ENCODE measurements at places on chromosomes 3 and 15.

DNA sequence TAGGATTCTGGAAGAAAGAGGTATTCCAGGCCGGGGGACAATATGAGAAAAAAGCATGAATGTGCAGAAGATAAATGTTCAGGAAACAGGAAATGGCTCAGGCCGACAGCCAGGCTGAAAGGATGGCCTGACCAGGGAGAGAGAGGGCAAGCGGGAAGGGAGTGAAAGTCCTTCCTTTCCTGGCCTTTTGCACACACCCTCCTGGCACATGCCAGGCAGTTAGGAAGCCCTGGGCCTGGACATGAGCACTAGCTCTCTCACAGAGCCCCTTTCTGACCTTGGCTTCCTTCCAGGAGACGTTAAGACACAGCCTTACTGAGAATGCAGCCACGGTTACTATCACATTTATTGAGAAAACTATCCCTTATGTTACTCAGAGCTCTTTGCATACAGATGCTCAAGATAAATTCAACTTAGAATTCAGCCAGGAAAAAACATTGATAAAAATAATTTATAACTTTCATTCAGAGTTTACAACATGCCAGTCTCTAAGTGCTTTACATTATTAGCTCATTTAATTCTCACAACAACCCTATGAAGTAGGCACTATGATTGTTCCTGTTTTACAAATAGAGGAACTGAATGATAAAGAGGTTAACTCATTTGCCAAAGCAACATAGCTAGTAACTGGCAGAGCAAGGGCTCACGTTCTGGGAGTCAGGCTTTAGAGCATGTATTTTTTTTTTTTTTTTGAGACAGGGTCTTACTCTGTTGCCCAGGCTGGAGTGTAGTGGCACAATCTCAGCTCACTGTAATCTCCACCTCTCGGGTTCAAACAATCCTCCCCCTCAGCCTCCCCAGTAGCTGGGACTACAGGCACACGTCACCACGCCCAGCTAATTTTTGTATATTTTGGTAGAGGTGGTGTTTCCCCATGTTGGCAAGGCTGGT lies 39.4 kb upstream of the SMAD3 start:
- no peak for ATAC-seq

- ATAC-seq, result no peak
Observed at GRCh38 chr3:167742338-167742737, 6.8 kb downstream of the SERPINI1 start.

DNA sequence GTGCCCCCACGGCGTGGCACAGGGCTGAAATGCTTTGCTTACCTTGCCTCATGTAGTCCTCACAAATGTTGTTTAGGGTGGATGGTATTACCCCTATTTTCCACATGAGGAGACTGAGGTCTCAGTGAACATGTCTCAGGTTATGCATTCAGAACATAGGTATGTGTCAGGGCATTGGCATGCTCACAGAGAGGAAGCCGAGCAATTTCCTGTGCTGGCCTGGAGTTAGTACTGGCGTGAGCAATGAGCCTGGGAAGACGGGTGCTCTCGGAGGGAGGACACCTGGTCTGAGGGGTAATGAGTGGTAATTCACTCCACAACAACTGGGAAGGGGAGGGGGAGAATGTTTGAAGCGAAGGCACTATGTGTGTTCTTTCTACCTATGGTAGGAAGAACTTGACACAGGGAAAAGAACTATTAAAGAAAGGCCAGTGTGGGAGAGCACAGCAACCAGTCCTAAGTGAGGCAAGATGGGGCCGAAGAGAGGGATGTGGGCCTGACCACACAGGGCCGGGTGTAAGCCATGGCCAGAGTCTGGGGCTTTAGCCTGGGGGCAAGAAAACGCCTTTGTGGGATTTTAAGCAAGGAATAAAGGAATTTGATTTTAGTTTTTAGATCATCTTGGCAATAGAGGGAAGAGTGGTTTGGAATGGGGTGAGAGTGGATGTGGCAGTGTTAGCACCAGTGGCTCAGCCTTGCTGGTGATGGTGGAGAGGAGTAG lies 4.9 kb upstream of the FAM131A start:
- no peak for ATAC-seq

DNA sequence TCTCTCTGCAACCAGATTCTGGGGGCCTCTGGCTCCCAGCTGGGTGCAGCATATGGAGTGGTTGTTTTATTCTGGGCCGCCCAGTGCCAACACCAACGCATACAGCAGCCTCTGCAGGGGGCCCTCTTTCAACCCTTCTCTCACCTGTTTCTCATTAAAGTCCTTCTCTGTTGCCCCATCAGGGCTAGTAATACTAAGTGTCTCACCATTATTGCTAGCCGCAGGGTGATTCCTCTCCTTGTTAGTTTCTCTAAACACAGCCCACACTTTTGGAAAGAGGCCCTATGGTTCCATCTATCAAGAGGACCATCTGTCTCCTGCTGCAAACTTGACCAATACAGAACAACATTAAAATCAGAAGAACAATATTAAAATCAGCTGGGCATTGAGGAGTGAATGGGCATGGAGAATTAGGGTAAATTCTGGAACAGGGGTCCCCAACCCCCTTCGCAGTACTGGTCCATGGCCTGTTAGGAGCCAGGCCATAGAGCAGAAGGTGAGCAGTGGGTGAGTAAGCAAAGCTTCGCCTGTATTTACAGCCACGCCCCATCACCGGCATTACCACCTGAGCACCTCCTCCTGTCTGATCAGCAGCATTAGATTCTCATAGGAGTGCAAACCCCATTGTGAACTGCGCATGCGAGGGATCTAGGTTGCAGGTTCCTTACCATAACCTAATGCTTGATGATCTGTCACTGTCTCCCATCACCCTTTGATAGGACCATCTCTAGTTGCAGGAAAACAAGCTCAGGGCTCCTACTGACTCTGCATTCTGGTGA lies 36.5 kb downstream of the ALS2CL start:
- no peak for ATAC-seq

DNA sequence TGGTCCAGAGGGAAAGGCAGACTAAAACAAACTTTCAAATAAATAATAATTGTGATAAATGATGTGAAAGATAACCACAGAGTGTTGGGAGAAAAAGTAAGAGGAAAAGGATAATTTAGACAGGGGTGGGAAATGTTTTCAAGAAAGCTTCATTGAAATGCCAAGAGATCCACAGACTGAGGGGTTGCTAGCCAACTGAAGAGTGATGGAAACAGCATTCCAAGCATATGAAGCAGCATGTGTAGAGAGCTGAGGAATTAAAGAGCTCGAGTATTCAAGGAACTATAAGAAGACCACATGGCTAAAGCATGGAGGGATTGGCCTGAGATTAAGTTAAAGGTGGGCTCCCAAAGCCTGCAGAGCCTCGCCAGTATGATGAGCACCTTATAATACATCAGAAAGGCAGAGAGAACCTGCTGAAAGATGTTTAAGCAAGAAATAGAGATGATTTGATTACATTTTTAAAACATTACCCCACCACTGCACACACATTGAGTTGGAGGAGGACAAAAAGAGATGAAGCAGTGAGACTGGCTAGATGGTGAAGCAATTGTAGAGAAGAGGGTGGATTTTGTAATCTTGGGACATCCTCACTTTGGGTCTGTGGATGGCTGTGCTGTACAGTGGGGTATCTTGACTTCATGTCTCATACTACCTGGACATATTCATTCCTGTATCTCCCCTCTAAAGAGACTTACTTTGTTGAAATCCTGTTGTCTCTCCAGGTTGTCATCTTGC lies 100.8 kb downstream of the STAC start:
- ATAC-seq, result no peak

GRCh38 chr3:47646362-47646761 lies 67.7 kb upstream of the CSPG5 start:
- ATAC-seq, result no peak

GRCh38 chr3:33063651-33064051 lies 33.3 kb downstream of the GLB1 start:
- no peak for ATAC-seq

DNA sequence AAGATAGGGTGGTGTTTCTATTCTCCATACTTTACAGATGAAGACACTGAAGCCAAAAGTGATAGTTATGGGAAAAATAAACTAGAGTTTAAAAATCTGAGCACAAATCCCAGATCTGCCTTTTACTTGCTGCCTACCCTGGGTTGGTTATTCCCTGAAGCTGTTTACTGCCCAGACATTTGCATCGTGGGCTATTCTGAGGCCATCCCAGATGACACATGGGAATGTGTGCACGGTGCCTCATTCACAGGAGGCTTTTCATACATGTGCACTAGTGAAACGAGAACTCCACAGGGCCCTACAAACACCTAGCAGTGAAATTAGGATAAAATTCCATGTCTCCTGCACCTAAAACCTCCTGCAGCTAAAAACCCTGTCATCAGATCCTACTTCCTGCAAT lies 17.5 kb downstream of the MYO5C start:
- peak; percentile 70 for ATAC-seq

GRCh38 chr15:66409565-66410108 lies 22.9 kb downstream of the MAP2K1 start:
- ATAC-seq, result no peak

GRCh38 chr3:180626844-180627243 lies 24.9 kb downstream of the TTC14 start:
- no peak for ATAC-seq

DNA sequence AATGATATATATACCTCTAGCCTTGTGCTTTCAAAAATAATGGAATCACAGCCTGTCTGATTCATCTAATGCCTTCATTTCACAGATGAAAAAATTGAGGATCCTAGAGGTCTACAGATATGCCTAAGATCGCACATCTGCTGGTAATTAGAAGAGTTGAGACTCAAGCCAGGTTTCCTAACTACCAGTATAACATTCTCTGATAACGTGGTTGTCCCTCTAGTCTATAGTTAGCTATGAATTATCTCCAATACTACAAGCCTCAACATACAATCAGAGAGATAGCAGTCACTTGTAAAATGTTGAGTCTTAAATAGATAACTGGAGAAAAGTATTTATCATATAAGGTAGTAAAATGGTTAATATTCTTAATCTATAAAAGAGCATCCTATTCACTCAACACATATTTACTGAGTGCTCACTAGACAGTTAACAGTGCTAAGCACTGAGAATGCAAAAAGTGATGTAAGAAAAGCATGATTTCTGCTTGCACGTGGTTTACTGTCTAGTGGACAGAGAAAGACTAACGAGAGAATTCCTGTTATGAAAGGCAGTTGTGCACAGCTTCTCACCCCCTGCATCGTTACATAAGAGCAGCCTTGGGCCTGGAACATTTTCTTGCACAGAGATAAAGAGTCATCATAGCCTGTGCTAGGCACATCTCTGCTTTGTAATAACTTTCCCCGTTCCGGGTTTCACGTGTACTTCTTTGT lies 4.9 kb upstream of the ENTPD3 start:
- ATAC-seq, result no peak

- no peak for ATAC-seq
Observed at GRCh38 chr3:55623786-55624185, 136.7 kb upstream of the WNT5A start.

DNA sequence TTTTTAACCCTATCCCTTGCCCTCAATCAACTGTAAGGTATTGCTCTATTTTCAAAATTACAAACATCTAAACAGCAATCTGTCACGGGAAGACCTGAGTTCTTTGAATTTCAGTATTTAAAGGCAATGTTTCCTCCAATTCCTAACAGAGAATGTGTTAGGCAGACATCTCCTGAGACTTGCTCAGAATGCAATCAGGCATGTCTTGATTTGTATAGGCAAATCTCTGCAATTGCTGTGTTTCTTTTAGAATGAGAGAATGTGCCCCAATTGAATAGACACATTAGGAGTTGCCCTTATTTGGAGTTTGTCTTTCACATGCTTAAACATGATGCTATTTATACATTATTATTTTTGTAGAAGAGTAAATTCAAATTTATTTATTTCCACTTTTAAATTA lies 205.6 kb downstream of the CADM2 start:
- no peak for ATAC-seq

DNA sequence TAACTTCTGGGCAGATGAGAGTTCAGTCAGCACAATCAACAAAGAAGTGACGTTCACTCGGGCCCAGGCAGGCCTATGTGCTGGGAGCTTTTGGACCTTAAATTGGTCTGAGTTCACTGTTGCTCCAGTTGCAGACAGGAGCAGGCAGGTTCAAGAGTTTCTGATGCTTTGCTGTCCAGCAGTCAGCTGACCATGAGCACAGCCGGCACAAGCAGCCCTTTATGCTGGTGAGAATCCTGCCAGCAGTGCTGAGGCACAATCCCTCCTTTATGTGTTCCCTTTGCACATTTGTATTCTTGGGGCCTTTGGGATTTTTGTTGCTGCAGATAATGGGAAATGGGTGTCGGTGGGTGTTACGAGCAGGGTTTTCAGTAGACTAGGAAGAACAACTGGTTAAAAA lies 81.2 kb upstream of the GOLGA8J start:
- ATAC-seq, result peak; percentile 69

DNA sequence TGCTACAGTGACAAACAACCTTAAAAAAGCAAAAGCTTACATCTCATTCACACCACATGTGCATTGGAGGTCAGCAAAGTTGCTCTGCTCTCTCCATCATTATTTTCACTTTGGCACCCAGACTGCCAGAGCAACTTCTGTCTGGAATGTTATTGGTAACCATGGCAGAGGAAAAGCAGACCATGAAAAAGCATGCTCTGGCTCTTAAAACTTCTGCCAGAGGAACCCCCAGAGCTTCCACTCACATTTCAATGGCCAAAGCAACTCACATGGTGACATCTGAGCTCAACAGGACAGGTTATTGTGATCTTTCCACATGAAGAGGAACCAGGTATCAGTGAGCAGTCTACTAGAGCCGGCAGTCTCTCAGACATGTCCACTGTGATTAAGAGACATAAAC lies 21.9 kb upstream of the FRMD5 start:
- no peak for ATAC-seq

DNA sequence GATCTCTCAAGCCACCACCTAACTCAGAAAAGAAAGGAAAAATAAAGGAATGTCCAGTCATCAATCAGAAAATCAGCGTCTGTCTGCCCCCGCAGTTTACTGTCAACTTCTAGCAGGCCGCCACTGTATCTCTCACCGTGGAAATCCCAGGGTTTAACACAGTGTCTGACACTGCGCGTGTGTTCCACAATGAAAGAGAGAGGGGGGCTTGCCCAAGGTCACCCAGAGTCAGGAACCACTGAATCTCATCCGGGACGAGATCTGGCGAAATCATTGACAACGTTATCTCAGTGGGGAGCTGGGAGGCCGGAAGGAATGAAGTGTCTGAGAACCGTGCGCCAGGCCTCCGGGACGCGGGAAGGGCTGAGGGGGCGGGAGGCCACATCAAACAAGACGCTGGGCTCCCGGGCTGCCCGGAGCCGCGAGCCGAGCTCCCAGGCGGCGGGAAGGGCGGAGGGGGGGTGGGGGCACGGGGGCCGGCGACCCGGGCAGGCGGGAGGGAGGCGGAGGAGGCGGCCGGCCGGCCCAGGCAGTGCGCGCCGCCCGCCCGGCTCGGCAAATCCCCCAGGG lies 2.2 kb upstream of the HES1 start:
- ATAC-seq, result peak; percentile 13

- ATAC-seq, result peak; percentile 50
Observed at GRCh38 chr3:15051531-15051930, 13.6 kb downstream of the MRPS25 start.
